ENCODE measurements at places on chromosomes 4 and X.

DNA sequence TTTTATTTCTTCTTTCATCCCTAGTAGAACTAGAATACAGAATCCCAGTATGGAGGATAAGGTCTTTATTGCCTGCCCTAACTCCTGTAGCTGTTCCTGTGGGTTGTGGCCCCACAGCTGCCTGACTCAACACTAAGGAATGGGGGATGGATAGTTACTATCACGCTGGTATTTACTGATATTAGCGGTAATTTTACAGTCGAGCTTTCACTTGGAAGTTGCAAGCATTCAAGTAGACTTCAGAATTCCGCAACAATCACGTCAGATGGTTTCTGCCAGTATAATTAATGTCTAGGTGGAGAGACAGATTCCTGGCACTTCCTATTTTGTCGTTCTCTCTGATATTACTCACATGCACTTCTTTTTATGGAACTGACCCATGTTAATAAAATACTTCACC, 489.8 kb downstream of the PABPC4L start:
- DNase-seq = no peak

DNA sequence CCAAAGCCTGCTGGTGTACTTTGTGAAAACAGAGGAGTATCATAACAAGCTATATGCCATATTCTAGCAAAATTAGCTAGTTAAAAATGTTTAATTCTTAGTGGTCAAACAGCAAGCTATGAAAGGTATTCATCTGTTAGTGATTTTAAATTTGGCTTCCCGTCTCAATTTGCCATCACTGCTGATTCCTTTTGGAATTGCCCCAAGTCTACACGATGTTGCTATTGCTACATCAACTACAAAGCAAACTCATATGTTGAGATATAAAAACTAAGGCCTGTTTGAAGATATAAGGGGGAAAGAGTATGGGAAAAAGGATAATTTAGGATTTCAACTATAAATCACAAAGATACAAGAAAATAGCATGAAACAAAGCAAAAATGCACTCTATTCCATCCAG, 146.1 kb downstream of the COL25A1 start:
- no peak for DNase-seq

DNA sequence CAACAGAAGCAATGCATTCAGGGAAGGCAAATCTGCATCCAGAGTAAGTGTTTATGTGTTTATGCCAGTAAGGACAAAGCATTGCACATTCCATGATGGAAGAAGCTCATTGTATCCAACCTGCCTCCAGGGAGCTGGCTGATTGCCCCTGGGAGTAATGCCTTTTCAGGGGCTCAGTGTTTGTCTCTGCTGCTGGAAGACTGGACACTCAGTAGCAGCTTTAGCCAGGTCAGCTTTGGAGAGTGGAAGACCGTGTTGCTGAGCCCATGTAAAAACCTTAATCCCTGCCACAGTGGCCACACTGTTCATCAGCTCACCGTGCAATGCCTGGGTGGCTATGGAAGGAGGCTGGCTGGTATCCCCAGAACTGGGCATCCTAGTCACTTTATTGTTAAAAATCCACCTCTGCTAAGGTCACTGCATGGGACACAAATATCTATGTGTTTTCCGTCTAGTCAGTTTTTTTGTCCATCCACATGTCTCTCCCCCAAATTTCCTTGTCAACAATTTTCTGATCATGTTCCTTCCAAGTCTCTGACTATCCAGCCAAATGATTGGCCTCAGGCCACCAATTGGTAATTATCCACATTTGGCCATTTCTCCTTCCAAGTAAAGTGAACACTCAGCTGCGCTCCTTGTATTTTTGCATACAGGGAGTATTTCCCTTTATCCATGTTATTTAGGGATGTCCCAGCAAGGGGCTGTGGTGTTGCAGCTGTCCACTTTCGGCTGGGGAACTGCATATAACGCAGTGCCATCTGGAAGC, 2044.5 kb upstream of the AGA start:
- no peak for DNase-seq

- no peak for DNase-seq
Measured at GRCh38 chr4:86934147-86934770, 552 bp upstream of the AFF1 start.

DNA sequence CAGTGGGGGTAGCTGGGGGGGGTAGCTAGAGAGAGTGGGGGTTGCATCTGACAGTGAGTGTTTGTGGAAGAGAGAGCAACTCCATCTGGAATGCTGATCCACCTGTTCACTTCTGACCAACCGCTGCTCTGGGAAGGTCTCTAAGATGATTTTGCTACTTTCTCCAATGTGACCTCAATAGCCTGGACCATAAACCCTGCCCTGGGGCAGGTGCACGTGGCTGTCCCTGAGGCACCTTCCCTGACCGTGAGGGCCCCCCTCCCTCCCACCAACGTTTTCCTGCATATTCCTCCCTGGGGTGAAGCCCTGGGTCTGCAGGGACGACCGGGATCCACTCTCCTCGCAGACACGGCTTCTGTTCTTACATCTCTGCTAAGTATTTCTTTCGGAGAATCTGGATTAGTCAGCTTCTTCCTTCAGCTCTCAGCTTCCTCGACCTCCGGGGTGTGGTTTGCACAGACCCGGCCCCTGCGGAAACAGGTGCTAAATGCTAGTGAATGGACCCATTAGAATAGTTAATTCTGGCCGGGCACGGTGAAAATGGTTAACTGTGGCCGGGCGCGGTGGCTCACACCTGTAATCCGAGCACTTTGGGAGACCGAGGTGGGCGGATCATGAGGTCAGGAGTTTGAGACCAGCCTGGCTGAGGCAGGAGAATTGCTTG, 21.4 kb upstream of the PLCXD1 start:
- DNase-seq = no peak

DNA sequence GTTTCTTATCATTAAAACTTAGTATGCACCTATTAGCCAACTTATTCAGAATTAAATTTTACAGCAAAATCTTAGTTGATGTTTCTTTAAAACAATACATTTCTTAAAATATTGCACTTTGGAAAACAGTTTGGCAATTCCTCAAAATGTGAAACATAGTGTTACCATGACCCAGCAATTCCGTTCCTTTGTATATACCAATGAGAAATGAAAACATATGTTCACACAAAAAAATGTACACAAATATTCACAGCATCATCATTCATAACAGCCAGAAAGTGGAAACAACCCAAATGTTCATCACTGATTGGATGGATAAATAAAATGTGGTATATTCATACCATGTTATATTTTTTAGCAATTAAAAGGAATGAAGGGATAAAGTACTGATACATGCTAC, 50.2 kb downstream of the WDR44 start:
- no peak for DNase-seq

- DNase-seq = no peak
Measured at GRCh38 chr4:109574931-109575804, 15.1 kb downstream of the MCUB start.

GRCh38 chrX:4243759-4244158, 530.3 kb upstream of the PRKX start:
- no peak for DNase-seq

DNA sequence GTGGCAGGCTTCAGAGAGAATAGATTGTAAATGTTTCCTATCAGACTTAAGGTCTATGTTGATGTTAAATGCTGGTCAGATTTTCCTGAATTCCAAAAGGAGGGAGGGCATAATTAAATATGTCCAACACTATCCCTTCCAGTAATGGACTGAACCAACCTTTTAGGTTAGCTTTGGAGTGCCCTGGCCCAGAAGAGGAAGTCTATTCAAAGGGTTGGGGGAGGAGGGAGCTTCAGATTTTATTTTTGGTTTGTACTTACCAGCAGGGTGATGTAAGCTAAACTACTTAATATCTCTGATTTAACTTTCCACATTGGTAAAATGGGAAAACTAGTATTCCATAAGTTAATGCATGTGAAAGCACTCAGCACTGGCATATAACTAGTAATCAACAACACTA, 91.1 kb downstream of the RBM46 start:
- no peak for DNase-seq

DNA sequence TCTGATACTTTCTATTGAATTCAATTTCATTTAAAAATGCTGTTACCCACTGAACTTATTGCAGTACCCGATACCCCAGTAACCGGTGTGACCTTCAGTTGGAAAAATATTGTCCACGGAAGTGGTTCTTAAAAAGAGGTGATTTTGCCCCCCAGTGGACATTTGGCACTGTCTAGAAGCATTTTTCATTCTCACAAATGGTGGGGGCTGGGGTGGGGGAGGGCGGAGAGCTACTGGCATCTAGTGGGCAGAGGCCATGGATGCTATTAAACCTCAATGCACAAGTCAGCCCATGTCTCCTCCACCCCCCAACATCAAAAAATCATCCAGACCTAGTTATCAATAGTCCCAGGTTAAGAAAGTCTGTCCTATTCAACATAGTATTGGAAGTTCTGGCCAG, 19.6 kb upstream of the CHM start:
- DNase-seq = no peak
